Testis (tissue), 5 donors: ENCODE measurements at places on chromosomes 7 and 10.

GRCh38 chr10:124160176-124160575 is 66.8 kb upstream of the CHST15 start:
- no peak for DNase-seq

- no peak for DNase-seq
Observed at GRCh38 chr7:41699516-41699915, 3.4 kb downstream of the INHBA start.

DNA sequence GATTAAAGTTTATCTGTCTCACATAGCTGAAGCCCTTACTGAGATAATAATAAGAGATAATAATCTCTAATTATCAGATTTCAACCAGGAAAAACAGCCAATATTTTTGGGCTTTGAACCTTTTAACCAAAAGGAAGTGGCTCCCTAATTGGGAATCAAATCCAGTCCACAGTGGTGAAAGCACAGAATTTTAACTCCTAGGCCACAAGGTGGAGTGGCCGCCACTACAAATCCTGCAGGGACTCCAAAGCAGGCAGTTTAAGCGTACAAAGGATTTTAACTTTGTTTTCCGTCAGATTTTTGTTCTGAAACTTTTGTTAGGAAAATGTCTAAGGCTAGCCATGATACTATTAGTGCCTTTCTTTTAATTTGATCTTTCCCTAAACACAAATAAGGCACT is 99.6 kb upstream of the CCNY start:
- DNase-seq = no peak

- peak; percentile 65 for DNase-seq
Observed at GRCh38 chr7:16926283-16926682, 44.5 kb upstream of the AGR3 start.

DNA sequence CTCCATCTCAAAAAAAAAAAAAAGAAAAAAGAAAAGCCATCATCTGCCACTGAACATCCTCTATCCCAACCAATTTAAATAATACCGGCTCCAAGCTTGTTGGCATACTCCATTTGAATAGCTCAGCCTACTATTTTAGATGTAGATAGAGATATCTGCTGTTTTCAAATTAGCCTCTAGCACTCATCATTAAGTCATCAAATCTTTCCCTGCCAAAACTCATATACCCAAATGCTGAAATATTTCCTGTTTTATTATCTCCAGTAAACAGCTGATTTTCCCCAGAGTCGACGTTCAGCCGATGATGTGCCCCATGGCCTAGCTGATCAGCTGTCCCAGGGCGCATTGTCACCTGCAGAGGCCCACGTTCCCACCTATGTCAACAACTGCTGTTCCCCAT is 34.5 kb upstream of the FRMD4A start:
- DNase-seq = no peak

DNA sequence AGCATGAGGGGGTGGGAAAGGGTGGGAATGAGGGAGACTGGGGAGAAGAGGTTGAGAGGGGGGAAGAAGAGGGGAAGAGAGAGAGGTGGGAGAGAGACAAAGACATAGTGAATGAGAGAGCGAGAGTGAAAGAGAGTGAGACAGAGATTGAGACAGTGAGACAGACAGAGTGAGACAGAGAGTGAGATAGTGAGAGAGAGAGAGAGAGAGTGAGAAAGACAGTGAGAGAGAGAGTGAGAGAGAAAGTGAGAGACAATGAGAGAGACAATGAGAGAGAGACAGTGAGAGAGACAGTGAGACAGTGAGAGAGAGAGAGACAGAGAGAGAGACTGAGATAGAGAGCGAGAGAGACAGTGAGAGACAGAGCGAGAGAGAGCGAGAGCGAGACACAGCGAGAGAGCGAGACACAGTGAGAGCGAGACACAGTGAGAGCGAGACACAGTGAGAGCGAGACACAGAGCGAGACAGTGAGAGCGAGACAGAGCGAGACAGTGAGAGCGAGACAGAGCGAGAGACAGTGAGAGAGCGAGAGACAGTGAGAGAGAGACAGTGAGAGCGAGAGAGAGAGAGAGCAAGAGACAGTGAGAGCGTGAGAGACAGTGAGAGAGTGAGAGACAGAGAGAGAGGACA is 10.1 kb downstream of the TMEM243 start:
- DNase-seq = no peak

DNA sequence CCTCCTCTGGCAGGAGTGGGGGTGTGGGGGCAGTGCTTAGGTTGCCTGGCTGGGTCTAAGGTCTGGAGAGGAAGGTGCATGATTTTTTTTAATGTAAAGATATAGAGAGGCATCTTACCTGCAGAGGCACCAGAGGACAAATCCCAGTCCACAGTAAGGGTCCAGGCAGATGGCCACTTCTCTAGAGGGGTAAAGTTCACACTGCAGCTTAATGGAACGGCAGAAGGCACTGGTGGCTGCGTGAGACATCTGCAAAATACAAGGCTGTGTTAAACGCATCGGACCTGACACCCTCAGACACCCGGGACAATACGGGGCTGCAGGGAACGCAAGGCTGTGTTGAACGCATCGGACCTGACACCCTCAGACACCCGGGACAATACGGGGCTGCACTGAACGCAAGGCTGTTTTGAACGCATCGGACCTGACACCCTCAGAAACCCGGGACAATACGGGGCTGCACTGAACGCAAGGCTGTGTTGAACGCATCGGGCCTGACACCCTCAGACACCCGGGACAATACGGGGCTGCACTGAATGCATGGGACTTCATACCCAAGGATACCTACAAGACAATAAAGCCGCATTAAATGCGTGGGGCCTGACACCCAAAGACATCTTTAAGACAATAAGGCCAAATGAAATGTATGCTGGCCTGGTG is 206.0 kb downstream of the ZMYND11 start:
- DNase-seq = no peak

GRCh38 chr10:27832826-27833225 is 87.2 kb upstream of the MKX start:
- DNase-seq = no peak

DNA sequence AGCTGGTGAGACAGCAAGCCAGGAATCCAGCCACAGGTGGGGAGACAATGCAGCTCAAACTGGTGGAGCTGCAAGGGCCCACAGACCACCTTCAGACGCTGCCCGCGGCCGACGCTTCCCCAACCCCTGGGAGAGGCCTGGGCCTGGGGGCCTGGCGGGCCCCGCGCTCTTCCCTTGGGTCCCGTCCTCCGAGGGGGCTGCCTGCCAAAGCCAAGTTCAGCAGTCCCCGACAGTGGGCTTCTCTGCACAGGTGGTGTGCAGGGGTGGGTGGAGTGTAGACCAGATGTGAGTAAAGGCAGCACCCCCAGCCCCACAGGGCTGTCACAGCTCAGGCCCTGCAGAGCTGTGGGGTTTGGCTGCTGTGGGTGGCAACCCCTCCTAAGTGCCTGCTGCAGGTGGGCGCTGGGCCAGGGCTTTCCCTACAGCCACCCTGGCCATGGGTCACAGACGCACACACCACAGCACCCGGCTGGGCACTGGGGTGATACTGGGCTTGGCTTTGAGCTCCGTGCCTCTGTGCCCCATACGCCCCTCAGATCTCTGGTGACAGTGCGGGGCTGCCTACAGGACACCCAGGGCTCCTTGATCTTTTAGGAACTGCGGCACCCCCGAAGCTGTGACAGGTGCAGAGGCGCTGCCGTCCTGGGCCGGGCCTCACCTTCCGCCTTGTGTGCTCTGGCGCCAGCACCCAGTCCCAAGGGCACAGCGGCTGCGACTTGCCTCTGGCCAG is 20.5 kb downstream of the BNIP3 start:
- no peak for DNase-seq

- DNase-seq = no peak
Observed at GRCh38 chr10:121713486-121713885, 115.2 kb upstream of the FGFR2 start.

GRCh38 chr7:31553661-31554081 is 39.8 kb downstream of the ITPRID1 start:
- no peak for DNase-seq

GRCh38 chr7:31948029-31948428 is 122.2 kb downstream of the PDE1C start:
- DNase-seq = no peak

- no peak for DNase-seq
Observed at GRCh38 chr7:12923971-12924370, 236.5 kb downstream of the ARL4A start.

- peak; percentile 83 for DNase-seq
Observed at GRCh38 chr7:148303295-148304082, 287.1 kb upstream of the C7orf33 start.

GRCh38 chr7:106053109-106053508 is 59.0 kb downstream of the SYPL1 start:
- DNase-seq = no peak

GRCh38 chr7:93148144-93148543 is at the start of gene SAMD9L:
Gene SAMD9L, minus strand, starts transcription at chr7:93148385. Its CDS starts 12,414 bp downstream, at chr7:93135971.
- no peak for DNase-seq

- DNase-seq = no peak
Observed at GRCh38 chr7:1591396-1591795, 21.6 kb upstream of the PSMG3 start.

DNA sequence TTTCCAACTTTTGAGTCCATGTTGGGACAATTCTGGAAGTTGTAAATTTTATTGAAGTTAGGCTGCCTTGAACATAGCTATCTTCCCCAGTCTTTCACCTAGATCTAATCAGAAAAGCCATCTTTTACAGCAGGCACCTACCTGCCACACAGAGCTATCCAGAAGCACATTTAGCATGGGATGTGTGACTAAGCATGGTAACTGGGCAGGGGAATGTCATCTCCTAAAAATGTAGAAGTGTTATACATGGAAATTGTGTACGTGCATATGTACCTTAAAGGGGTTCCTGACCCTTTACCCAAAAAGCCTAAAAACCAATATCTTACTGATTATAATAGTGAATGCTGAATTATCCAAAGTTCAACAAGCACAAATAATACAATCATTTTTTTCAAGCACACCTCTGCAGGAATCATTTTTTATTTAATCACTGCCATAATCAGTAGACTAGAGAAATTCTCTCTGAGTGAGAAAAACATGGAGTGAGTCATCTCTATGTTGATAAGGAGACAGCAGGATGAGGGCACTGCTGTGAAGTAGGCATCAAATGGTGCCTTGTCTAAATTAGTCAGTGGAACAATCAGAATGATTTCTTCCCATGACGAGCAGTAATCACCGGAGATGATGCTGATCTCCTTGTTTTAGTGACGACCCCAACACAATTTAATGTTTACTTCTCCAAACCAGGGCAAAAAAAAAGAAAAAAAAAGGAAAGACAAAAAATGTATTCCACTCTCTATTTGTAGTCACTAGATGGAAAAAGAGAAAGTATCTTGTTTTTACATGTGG is 75.9 kb downstream of the SORBS1 start:
- no peak for DNase-seq

GRCh38 chr10:58776568-58777318 is 264.1 kb downstream of the BICC1 start:
- no peak for DNase-seq

DNA sequence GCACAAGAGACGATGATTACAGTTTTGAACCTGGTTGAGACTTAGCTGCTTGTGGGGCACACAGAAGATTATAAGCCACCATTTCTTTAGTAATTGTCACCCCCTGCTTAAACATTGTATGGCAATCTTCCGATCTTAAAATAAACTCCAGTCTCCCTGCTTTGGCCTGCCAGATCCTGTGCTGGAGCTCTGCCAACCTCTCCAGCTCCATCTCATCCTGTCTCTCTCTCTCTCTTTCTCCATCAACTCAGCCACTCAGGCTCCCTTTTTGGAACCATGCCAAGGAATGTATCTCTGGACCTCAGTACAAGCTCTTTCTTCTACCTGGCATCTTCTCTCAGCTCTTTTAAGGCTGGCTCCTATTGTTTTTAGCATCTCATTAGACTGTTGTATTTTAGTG is 1053.2 kb downstream of the REEP3 start:
- no peak for DNase-seq

DNA sequence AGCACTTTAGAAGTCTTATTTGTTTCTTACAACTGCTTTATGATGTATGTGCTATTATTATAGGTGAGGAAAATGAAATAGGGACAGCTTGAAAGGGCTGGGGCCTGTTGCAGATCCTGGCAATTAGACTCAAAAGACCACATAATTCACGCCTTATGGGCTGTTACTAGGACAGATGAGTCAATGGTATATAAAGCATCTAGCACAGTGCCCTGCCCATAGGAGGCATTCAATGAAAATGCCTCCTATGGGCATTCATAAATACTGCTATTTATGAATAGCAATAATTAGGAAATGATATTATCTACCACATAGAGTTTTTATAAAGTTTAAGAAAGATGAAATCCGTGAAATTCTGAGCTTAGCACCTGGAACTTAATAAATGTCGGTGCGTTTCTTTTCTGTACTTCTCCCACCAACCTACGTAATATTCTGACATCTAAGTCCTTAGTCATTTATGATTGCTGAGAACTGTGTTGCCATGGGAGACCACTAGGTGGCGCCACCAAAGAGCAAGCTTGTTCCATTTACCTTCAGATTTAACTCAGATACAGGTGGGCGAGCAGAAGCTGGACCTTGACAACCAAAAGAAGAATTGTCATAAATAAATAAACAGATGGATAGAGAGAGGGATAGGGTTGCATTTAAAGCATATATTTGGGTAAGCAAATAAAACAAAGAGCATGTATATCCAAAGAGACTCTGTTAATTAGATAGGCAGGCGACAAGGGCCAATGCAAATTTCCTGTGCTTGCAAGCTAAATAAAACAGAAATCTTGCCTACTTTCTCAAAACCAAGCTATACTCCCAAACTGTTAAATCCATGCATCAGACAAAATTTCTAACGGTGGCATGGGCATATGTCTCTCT is 699.9 kb downstream of the INHBA start:
- peak; percentile 82 for DNase-seq

DNA sequence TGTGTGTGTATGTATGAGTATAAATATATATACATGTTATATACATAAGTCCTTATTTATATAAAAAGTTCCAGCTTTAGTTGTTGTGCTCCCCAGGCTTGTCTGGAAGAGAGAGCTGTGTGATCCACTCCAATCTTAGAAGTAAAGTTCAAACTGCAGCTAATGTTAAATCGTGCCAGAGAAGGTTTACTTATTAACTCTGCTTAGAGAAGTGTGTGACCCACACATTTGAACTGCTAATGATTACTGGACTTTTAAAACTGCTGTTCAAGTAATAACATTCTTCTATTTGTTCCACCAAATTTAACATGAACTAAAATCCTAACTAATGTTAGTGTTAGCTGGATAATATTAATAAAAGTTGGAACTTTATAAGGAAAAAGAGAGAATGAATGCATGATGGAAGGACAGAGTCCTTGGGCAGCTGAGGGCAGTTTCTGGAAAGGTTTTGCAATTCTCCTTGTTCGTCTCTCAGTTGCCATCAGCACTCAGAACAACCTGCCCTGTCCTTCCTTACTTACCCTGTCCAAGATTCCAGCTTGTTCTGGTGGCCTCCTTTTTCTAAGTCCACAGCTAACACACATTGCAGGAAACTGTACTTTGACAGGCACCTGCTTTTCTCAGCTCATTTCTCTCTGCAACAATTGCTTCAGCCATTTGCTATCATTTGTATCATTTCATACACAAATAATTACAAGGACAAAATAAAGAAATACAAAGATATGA is 162.6 kb downstream of the FAM107B start:
- peak; percentile 37 for DNase-seq

DNA sequence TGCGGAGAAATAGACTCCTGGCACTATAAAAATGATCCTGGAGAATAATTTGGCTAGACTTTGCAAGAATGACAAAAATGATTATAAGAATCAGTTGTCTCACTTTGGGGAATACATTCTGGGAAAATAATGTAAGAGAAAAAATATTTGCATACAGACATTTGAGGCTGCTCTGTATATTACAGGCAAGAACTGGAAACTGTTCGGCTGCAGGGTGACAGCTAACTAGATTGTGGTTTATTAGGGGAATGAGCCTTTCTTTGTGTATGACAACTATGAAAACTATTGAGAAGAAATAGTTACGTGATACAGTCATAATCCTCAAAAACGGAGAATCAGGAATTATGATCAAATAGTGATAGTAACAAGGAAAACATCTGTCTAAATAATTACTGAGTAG is 8.6 kb downstream of the TRIM56 start:
- DNase-seq = no peak
